Left lung (tissue), 14 donors: ENCODE measurements at places on chromosomes 12 and 14. TPM values are rescaled to one million over a fixed set of nuclear protein-coding genes. Genes with fewer than 3 reads are reported as not detected.
A peak's percentile ranks its signal among the peaks of the same experiment; 100 is the strongest.

GRCh38 chr14:68976160-68977067 lies 2.7 kb downstream of the ACTN1 start:
- no peaks in the 10 kb centered on the region for H3K36me3 ChIP-seq
- H3K4me3 ChIP-seq: peak overlapping the region; percentile 93
- peaks cover 67% of the 10 kb centered on the region for H3K4me1 ChIP-seq
- H3K27me3 ChIP-seq: no peaks in the 10 kb centered on the region
- DNase-seq: no peak

DNA sequence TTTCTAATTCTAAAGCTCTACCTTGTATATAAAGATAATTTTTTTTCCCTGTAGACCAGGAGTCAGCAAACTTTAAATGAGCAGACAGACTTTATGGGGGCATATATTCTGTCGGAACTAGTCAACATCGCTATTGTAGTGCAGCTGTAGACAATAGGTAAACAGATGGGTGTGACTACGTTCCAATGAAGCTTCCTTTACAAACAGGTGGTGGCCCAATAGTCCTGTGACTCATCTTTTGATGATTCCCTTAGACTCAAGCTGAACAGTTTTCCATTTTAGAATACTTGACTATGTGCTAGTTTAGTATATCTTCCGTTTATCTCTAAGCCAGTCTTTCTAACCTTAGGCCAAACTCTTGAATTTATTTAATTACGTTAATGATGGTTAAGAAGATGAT lies 16.3 kb downstream of the MUCL1 start:
- H3K27ac ChIP-seq: no peak overlapping the region
- no peaks in the 10 kb centered on the region for H3K27me3 ChIP-seq
- DNase-seq: no peak
- H3K36me3 ChIP-seq: no peaks in the 10 kb centered on the region
- H3K4me1 ChIP-seq: no peaks in the 10 kb centered on the region
- H3K4me3 ChIP-seq: no peak overlapping the region

Gene RNF212B
- not detected for total RNA-seq

Gene CLEC9A
- not detected for total RNA-seq

Gene CLEC2D
- total RNA-seq: 15.9 TPM

Gene OVCH1
- total RNA-seq: 0.89 TPM

Gene SERPINA10
- total RNA-seq: not detected

DNA sequence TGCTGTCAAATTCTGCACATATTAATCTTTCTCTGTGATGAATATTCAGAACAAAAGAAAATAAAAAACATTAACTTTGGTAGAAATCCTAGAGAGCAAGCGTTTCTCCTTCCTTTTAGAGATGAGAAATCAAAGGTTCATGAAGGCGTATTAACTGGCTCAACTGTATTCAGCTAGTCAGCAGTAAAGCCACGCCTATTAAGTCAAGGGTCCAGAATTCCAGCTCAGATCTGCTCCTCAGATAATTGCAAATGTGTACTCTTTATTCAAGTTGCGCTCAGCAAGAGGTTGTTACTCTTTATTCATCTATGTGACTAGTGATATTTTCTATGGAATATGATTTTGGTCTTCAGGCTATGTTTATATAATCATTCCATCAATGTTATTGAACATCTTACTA lies 13.1 kb upstream of the POC1B start:
- no peaks in the 10 kb centered on the region for H3K27me3 ChIP-seq
- DNase-seq: no peak
- H3K36me3 ChIP-seq: peaks cover 4% of the 10 kb centered on the region
- no peak overlapping the region for H3K27ac ChIP-seq

- no peak overlapping the region for H3K4me3 ChIP-seq
- H3K27me3 ChIP-seq: no peaks in the 10 kb centered on the region
- no peaks in the 10 kb centered on the region for H3K4me1 ChIP-seq
- no peak overlapping the region for H3K27ac ChIP-seq
Observed at GRCh38 chr12:70982286-70982685, 61.7 kb upstream of the PTPRR start.

Gene HAL
- 1.1 TPM for total RNA-seq

Gene NANOG
- 0.06 TPM for total RNA-seq

DNA sequence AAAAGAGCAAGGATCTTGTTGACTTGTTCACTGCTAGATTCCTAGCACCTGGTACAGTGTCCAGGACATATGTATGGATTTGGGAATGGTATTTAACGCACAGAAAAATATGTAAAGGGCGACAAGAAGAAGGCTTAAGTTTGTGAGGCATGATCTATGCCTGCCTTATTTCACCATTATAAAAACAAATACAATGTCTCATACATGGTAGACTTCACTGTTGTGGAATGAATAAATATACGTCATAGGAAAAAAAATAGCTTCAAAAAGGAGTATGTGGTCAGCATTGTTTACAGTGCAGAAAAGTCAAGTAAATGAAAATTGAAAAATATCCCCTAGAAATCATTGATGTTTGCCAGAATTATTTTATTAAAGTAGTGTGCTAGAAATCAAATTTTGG lies 30.0 kb downstream of the HCFC2 start:
- H3K4me3 ChIP-seq: no peak overlapping the region
- DNase-seq: no peak
- H3K27me3 ChIP-seq: no peaks in the 10 kb centered on the region

Gene FBLN5
- 84.5 TPM for total RNA-seq

DNA sequence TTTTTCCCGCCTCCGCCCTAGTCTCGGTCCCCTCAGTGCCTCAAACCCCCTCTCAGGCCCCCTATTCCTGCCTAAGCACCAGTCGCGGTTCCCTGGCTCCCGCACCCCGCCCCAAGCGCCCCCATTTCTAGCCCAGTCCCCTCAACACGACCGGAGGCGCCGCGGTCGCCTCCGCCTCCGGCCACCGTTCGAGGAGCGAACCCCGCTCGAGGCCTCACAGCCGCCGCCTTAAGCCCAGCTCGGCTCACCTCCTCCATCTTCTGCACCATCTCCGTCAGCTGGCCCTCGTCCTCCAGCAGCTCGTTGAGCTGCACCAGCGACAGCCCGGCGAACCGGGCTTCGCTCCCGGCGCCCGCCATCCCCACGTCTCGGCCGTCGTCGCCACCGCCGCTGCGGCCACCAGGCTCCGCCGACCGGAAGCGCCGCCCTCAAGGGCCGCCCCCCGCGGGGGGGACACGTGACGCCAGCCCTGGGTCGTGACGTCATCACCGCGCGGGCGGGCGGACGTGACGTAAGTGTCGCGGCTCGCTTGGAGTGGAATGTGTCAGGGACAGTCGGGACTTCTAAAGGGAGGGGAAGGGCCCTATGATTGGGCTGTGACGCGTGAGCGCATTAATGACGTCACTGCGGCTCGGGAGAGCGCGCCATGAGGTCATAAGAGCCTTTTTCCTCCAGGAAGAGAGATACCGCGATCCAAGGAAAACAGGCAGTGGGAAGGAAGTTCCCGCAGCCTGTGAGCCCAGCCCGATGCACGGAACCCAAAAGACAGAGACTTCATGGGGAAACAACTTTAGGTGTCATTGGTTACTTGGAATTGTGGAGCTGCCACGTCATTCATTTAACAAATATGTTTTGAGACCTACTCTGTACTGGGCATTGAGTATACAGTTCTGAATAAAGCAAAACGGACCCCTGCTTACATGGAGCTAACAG lies at the start of gene VPS37B:
VPS37B (minus strand) TSS at position 421 of the 933 bp plus-strand sequence; CDS start at position 359, 62 bp downstream.
- H3K36me3 ChIP-seq: no peaks in the 10 kb centered on the region
- H3K4me1 ChIP-seq: peaks cover 49% of the 10 kb centered on the region
- peak within 1 kb of the TSS; percentile 65 for H3K4me3 ChIP-seq
- H3K27me3 ChIP-seq: no peaks in the 10 kb centered on the region
- DNase-seq: peak; percentile 80

DNA sequence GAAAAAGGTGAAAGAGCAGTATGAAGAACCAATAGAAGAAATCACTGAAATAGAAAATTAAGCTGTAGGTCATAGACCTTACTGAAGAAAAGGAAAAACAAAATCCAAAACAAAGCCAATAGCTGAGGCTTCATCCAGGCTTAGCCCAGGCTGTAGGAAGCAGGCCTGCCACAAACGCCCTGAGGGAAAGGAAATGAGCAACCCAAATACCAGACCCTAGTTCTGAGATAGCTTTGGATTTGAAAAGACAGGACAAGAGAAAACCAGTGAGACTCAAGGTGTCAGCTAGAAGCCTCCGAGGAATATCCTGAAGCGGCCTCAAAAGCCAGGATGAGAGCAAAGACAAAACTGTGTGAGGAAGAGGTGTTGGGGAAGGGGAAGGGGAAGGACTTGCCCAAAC lies 79.2 kb downstream of the FERMT2 start:
- H3K36me3 ChIP-seq: peaks cover 5% of the 10 kb centered on the region
- no peak overlapping the region for H3K27ac ChIP-seq
- peaks cover 5% of the 10 kb centered on the region for H3K4me1 ChIP-seq
- no peaks in the 10 kb centered on the region for H3K27me3 ChIP-seq
- DNase-seq: no peak

Gene TMEM52B
- total RNA-seq: 2.0 TPM

- DNase-seq: no peak
- H3K27ac ChIP-seq: peak overlapping the region; percentile 66
- no peaks in the 10 kb centered on the region for H3K4me1 ChIP-seq
- H3K27me3 ChIP-seq: no peaks in the 10 kb centered on the region
- H3K4me3 ChIP-seq: no peak overlapping the region
Observed at GRCh38 chr12:29103539-29103974, 45.5 kb upstream of the FAR2 start.

Gene CCDC60
- total RNA-seq: 1.8 TPM

DNA sequence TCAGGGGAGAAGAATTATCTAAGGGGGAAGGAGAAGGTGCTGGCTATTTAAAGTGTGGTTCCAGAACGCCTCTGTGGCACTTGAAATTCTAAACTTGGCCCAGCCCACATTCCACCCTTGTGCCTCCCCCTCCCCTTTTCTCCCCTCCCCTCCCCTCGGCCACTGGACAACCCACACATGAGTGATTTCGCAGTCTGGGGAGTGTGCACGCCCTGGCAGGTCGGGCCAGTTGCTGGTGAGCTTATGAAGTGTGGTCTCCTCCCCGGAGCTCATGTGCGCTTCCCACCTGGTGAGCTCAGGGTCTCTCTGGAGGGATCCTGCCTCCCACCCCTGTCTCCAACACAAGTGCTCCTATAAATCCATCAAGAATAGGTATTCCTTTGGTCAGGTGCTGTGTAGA lies at the start of gene SLC6A13:
SLC6A13 (minus strand) TSS at position 20 of the 400 bp plus-strand sequence. CDS start 2,784 bp downstream, outside the sequence.
- H3K27ac ChIP-seq: no peak within 1 kb of the TSS
- DNase-seq: no peak
- H3K4me3 ChIP-seq: no peak within 1 kb of the TSS
- H3K4me1 ChIP-seq: no peaks in the 10 kb centered on the region

Gene LGR5
- 0.82 TPM for total RNA-seq

Gene ARF3
- 186 TPM for total RNA-seq

- H3K36me3 ChIP-seq: no peaks in the 10 kb centered on the region
- H3K27me3 ChIP-seq: no peaks in the 10 kb centered on the region
- peaks cover 27% of the 10 kb centered on the region for H3K4me1 ChIP-seq
- peak overlapping the region; percentile 71 for H3K27ac ChIP-seq
- peak; percentile 47 for DNase-seq
Observed at GRCh38 chr14:99737956-99738667, 54.0 kb downstream of the CYP46A1 start.

DNA sequence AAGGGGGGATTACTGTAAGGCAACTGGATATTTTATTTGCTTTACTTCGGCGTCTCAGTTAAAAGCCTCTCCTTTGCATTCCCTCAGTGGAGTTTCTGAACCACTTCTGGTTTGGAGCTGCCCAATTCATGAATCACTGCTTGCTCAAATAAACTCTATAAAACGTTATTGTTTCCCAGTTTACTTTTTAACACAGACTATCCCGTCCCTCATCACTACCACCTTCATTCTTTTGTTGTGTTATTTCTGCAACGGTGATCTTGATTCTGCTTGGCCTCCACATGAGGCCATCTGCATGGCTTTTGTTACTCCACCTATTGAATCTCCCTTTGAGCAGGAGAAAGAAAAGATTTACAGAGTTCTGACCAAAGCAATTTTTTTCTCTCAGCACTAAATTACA lies 104.0 kb upstream of the PLEKHA5 start:
- H3K27me3 ChIP-seq: no peaks in the 10 kb centered on the region
- no peaks in the 10 kb centered on the region for H3K36me3 ChIP-seq
- no peak overlapping the region for H3K27ac ChIP-seq
- H3K4me1 ChIP-seq: no peaks in the 10 kb centered on the region
- no peak overlapping the region for H3K4me3 ChIP-seq

DNA sequence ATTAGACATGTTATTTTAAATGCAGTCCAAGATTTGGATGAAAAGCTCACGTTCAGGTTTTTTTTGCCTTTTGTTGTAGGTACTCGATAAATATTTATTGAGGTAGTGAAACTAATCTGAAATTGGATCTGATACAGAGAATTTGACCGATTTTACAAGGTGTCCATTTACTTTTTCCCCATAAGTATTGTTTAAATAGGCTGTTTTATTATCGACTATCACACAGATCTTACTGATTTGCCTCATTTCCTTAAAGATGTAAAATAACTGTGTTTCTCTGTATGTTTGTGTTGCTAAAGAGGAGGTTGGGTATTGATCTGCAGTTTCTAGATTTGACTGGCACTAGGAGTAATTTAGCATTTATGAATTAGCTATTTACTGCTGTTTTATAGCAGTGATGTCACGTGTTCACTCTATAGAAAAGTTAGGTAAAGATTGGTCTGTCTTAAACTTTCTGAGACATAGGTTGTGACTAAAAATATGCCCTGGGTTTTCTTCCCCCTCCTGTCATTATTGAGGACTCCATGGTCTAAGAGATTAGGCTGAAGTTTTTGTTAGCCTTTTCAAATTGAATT lies 3.5 kb downstream of the RAP1B start:
- peaks cover 7% of the 10 kb centered on the region for H3K36me3 ChIP-seq
- H3K27me3 ChIP-seq: no peaks in the 10 kb centered on the region
- H3K4me3 ChIP-seq: no peak overlapping the region
- H3K4me1 ChIP-seq: peaks cover 38% of the 10 kb centered on the region
- no peak for DNase-seq

GRCh38 chr14:99032759-99033158 lies 239.2 kb downstream of the BCL11B start:
- peaks cover 19% of the 10 kb centered on the region for H3K4me1 ChIP-seq
- no peaks in the 10 kb centered on the region for H3K27me3 ChIP-seq
- DNase-seq: no peak
- no peak overlapping the region for H3K4me3 ChIP-seq
- H3K36me3 ChIP-seq: no peaks in the 10 kb centered on the region

DNA sequence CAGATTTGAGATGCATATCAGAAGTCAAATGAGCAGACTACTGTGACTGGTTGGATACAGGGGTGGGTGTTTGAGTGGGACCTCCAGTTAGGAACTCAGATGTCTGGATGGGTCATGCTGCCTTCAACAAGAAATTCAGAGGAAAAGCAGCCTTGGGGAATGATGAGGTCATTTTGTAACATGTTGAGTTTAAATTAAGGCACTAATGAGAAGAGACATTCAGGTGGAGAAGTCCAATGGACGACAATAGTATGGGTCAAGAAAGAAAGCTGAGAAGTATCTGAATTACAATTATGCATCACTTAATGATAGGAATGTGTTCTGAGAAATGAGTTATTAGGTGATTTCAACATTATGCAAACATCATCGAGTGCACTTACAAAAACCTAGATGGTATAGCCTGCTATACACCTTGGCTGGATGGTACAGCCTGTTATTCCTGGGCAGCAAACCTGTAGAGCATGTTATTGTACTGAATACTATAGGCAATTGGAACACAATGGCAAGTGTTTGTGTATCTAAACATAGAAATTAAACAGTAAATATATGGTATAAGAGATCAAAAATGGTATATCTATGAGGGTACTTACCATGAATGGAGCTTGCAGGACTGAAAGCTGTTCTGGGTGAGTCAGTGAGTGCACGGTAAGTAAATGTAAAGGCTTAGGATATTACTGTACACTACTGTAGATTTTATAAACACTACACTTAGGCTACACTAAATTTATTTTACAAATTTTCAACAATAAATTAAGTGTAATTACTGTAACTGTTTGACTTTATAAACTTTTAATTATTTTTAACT lies 414.7 kb downstream of the RAD51B start:
- H3K4me1 ChIP-seq: peaks cover 12% of the 10 kb centered on the region
- H3K27me3 ChIP-seq: no peaks in the 10 kb centered on the region
- DNase-seq: no peak
- H3K4me3 ChIP-seq: no peak overlapping the region
- no peaks in the 10 kb centered on the region for H3K36me3 ChIP-seq
